Activated CD4-positive, alpha-beta T cell treated with anti-CD3 and anti-CD28 coated beads, Interleukin-2, amount 50 U/mL, for 48 hours (primary cell): ENCODE measurements at places on chromosomes 1 and 21.

DNA sequence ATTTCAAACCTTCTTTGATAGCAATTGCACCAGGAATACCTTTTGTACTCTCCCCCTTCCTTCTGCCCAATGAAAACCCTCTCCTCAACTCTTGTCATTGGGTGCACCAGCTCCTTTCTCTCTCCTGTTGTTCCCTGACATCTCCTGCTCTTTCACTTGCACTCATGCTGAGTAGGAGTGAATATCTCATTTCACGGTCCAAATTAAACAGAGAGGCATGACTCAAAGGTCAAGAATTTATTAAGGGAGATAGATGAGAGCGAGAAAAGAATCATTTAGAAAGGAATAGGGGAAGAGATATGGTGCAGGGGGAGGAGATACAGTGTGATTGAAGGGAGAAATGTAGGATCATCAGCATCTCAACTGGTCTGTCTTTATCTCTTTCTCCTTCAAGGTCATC, 22.1 kb downstream of the AIM2 start:
- no peak for DNase-seq

GRCh38 chr21:42142627-42143026, 71.5 kb downstream of the UMODL1 start:
- no peak for DNase-seq

GRCh38 chr1:44275991-44276405, 62.7 kb downstream of the DMAP1 start:
- DNase-seq: no peak

DNA sequence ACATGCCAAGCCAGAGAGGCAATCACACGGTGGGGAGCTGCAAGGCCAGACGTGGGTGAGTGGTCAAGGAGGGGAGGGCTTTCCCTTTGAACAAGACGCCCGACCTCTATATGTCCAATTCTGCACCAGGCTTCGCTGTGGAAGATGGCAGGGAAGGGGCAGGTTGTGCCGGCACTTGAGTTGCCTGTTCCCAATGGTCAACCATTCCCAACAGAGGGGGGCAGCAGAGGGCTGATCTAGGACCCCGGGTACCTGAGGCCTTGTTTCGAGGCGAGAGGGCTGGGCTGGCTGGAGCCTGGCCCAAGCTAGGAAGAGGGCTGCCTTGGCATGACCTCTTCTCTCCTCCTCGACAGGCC, 64.9 kb downstream of the TMEM53 start:
- DNase-seq: peak; percentile 30

GRCh38 chr1:179598631-179599030, 7.0 kb downstream of the TDRD5 start:
- no peak for DNase-seq

- DNase-seq: no peak
Observed at GRCh38 chr1:51664421-51665240, 47.7 kb downstream of the OSBPL9 start.

DNA sequence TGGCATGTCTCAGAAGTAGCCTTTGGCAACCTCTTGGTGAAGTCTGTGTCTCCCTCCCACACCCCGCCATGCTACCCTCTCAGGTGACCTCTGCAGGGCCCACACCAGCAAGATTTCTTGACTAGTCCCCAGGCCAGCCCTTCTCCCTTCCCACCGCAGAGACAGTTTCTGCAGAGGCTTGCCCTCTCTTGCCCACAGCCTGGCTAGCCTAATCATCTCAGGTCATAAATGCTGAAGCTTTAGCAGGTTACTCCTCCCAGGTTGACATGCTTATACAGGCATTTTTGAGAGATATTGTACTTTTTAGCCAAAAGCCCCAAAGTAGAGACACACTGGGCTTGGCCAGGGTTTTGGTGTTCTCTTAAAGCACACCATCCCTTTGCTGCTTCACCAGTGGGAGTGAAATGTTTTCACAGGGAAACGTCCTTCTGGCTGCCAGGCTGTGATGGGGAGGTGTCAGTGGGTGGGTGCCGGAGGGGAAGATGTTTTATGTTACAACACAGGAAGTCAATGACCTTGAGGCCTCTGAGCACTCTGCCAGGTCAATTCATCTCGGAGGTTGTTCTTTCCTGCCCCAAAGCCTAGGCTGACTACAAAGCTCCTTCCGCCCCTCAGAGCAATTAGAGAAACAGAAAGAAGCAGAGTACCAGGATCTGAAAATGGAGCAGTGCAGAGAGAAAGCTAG, 58.5 kb downstream of the STYXL2 start:
- DNase-seq: peak; percentile 7

DNA sequence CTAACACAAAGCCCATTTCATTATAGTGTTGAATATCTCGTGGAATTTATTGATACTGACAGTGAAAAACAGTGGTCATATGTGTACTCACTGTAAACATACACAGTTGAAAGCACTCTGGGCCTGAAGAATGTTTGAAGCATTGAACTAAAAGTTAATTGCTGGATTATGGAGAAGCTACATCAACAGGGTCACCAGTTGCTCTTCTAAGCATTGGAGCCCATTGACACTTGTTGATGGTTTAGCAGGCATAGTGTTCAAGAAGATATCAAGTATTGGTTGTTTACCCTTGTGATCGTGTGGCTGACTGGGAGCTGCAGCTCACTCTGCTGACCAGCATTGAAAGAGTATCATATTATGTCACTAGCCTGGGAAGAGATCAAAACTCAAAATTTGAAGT, 10.3 kb downstream of the ZYG11A start:
- no peak for DNase-seq

- DNase-seq: no peak
Observed at GRCh38 chr1:171868217-171868803, 27.0 kb downstream of the DNM3 start.

- no peak for DNase-seq
Observed at GRCh38 chr1:209542585-209542984, 40.9 kb upstream of the CAMK1G start.

DNA sequence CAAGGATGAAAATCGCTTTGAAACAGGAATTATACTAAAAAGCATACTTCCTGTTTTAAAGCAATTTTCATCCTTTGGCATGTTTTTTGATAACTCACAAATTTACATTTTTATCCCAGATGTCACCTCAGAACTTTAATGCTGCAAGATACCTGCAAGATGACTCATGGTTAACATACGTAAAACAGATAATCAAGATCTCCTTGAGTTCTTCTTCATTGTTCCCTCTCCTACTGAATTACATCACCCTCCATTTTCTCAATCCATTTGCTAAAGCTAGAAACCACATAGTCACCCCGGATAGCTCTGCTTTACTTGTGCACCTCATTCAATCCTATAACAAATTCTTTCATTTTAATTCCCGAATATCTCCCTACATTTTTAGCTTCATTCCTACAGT, 1114.2 kb downstream of the PLA2G4A start:
- DNase-seq: no peak

DNA sequence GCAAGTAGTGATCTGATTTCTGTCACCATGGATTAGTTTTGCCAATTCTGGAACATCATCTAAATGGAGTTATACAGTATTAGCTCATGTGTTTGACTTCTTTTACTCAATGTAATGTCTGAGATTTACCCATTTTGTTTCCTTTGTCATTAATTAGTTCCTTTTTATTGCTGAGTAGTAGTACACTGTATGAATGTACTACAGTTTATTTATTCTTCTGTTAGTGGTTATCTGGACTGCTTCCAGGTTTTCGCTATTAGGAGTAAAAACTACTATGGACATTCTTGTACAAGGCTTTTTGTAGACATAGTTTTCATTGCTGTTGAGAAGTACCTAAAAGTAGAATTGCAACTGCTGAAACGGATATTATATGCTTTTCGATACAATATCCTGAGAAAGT, 14.1 kb downstream of the SUCO start:
- DNase-seq: no peak

- DNase-seq: no peak
Observed at GRCh38 chr1:19160831-19161230, 49.2 kb downstream of the UBR4 start.

- DNase-seq: no peak
Observed at GRCh38 chr1:156480016-156480370, 20.6 kb downstream of the MEF2D start.

DNA sequence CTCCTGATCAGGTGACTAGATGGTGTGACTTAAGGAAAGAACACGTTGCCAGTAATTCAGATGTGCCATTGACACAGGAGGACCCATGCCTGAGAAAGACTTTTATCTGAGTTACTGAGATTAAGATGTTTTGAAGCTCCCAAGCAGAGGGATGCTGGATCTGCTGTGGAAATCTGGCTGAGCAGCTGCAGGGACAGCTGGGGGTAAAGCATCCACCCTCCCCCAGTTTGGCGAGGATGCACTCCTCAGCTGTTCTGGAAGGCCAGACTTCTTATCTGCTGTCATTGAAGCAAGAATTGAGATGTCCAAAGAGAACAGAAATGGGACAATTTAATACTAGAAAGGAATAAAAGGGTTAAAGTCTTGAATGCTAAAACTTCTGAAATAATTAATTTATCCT, 25.7 kb downstream of the TTC3 start:
- no peak for DNase-seq

DNA sequence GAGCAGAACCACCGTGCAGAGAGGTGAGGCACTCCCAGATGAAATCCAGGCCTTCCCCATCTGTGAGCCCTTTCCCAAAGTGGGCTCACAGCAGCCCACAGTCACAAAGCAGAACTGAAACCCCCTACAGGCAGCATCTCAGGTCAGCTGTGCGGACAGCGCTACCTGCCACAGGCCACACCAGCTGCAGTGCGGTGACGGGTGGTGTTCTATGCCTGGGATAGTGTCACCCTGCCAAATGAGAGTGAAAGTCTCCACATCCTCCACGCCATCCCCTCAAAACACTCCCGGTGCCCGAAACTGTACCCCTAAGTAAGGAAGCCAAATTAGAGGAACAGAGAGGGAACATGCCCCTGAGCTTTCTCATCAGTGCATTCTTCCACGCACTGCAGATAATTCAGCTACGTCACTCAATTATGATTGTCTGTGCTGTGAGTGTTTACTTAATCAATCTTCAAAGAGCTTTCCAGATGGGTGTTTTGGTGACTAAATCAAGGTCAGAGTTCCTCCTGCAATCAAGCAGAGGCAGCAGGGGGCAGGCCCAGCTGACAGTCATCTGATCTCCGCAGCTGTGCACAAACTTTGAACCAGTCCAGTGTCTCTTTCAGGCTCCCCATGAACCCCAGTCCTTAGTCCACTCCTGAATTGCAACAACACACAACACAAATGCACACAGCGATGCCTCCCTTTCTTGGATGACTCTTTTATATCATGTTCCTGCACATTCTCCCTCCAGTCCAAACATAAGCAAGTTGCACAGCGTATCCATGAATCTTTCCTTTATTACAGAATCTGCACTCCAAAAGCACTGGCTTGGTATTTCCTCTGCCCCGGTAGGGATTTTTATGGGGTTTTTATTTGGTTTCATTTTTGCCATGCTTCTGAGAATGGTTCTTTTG, 150.0 kb downstream of the TOMM20 start:
- peak; percentile 60 for DNase-seq

DNA sequence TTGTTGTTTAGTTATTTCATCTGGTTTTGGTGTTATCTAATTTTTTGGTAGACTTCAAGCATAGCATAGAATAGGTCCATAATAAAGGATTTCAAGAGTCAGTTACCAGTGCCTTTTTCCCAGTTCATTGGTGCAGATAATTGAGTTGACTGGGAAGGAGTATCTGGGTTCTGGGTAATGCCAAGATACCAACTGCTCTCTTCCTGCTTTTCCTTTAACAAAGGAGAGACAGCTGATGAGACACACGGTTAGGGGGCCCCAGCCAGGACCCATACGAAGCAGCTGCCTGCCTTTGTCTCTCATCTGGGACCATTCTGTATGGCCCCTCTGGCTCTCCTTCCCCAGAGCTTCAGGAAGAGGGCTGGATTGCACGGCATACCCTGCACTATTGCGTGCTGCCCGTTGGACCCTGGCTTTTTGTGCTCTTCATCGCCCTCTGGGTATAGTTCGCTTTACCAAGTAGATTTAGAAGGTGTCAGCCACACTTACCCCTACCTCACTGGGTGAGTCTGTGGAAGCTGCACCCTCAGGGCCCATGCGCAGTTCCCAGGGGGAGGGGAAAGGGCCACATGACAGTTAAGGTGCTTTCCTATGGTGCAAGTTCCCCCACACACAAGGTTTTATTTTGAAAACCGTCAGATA, 7.0 kb downstream of the NAV1 start:
- DNase-seq: no peak

GRCh38 chr1:86416343-86416742, 7.6 kb upstream of the CLCA2 start:
- DNase-seq: no peak

GRCh38 chr1:203058676-203058935, 27.2 kb downstream of the MYOG start:
- DNase-seq: no peak

DNA sequence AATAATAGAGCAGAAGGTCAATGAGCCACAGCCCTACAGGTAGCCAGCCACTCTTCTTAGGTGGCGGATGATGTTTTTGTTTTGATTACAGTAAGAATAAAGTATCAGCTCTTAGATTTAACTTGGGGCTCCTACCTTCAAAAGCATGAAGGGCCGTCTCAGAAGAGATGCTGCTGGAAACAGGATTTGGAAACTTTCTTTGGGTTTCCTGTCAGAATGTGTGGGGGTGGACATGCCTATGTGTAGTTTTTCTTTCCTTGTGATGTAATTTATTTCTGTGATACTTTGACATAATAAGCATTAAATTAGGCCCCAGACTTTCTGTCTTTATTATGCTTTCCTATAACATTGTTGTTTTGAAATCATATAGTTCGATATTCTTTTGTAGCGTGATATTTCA, 1.5 kb downstream of the RAP1A start:
- DNase-seq: no peak

DNA sequence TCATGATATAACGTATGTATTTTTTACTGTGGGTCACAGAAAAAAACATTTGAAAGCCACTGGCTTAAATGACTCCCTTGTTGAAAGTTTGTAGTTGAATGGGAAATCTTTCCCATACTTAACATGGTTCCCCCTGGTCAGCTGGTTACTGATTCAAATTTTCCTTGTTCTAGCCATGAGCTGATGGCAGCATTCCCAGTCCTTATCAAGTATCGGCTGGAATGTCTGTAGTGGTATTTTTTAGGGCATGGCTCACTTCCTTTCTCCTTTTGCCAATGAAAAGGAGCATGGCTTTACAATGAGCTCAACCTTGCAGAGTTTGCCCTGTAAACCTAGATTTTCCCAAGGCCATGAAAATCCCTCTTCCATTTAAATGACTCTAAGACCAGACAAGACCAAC, 55.7 kb downstream of the GIPC2 start:
- DNase-seq: no peak

GRCh38 chr1:3438661-3439180, 15.7 kb upstream of the ARHGEF16 start:
- DNase-seq: no peak

GRCh38 chr21:45253633-45254459, 33.8 kb downstream of the POFUT2 start:
- DNase-seq: no peak
